ENCODE measurements at places on chromosomes 6 and 20. TPM values are rescaled to one million over a fixed set of nuclear protein-coding genes. Genes with fewer than 3 reads are reported as not detected.

ARHGAP40 gene
- not detected for total RNA-seq

CALHM4 gene
- not detected for total RNA-seq

MTFR2 gene
- not detected for total RNA-seq

SPTLC3 gene
- total RNA-seq: 2.4 TPM

CPNE5 gene
- 0.11 TPM for total RNA-seq

NINL gene
- total RNA-seq: 1.1 TPM

EYS gene
- 0.20 TPM for total RNA-seq

TAGAP gene
- total RNA-seq: 0.25 TPM

ADGRB3 gene
- total RNA-seq: 0.58 TPM

VGLL2 gene
- 27.5 TPM for total RNA-seq

DNA sequence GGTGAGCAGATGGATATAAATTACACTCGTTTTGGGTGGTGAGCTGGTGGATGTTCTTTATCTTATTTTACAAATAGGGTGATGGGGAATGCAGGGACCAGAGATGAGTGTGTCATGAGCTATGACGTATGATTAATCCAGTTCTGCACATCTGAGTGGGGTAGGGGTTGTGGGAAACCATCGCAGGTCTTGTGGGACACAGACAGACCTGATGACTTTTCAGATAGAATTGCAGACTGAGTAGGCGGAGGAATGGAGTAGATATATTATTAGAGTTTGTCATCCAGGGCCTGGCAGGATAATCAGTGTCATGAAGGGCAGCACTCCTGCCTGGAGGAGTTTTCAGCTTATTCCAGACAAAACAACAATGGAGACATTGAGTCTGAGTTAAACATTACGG is 12.9 kb upstream of the DSP start:
- DNase-seq: no peak

DNA sequence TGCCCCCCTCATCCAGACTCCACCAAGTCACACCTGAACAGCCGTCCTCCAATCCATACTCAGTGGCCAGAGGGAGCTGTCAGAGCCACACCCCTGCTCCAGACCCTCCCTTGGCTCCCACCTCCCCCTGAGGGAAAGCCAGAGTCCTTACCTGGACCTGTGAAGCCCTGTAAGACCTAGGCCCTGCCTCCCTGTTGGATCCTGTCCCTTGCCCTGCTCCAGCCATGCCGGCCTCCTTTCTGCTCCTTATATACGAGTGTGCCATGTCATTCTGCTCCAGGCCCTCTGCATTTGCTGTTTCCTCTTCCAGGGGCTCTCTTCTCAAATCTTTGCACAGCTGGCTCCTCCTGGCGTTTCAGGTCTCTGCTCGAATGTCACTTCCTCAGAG is 100.3 kb upstream of the MYL9 start:
- DNase-seq: no peak

DNA sequence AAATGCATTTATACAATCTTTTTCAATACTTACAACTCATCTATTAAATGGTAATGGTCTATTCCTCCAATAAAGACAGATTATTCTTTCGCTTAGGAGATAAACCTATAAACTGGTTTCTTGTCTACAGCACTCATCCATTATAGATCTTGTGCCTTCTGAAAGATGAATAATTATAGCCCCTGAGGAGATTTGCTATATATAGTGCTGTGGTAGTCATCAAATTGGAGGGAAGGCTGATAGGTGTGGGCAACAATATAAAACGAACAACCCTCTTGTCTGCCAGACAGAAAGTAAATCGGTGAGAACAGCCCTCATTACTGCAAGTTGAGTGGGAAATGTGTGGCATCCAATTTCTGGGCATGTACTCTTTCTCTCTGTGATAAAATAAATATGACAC is 292.5 kb upstream of the CNR1 start:
- no peak for DNase-seq

DNA sequence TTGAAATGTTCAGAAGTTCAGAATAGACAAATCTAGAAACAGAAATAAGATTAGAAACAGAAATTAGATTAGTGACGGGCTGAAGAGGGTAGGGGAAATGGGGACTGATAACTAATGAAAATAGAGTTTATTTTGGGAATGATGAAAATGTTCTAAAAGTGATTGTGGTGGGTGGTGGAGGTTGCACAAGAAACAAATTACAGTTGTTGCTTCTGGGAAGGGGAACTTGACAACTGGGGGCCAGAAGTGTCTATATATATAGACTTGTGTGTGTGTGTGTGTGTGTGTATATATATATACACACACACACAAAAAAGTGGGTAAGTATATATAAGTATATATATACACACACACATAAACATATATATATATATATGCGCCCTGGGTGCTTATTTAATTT is 86.5 kb upstream of the RREB1 start:
- DNase-seq: no peak

DNA sequence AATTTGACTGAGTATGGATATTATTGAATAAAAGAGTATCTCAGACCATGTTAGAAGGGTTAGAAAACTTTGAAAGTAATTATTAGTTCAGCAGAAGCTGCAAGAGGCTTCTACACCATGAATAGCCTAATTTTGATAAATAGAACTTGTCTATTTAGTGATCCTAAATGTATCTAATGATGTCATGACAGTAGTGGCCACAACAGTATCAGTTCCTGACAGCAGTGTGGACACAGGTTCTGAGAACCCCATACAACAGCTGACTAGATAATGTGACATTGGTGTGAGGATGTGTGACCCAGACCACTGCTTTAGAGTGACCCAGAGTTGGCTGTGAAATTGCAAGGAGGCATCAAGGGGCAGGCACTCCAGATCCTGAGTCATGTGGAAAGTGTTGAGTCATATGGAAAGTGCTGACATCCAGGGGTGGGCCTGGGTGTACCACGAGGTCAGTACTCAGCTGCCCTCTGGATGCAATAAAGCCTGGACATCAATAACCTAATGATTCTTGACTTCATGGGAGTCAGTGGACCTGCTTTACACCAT is 754.7 kb downstream of the DHX35 start:
- no peak for DNase-seq

GRCh38 chr6:92701425-92702096 is 717.8 kb downstream of the EPHA7 start:
- DNase-seq: no peak

- DNase-seq: no peak
These were observed 68.9 kb downstream of the ZNF217 start for GRCh38 chr20:53524589-53525312.

GRCh38 chr6:97947841-97948240 is 664.8 kb upstream of the MMS22L start:
- DNase-seq: no peak

DNA sequence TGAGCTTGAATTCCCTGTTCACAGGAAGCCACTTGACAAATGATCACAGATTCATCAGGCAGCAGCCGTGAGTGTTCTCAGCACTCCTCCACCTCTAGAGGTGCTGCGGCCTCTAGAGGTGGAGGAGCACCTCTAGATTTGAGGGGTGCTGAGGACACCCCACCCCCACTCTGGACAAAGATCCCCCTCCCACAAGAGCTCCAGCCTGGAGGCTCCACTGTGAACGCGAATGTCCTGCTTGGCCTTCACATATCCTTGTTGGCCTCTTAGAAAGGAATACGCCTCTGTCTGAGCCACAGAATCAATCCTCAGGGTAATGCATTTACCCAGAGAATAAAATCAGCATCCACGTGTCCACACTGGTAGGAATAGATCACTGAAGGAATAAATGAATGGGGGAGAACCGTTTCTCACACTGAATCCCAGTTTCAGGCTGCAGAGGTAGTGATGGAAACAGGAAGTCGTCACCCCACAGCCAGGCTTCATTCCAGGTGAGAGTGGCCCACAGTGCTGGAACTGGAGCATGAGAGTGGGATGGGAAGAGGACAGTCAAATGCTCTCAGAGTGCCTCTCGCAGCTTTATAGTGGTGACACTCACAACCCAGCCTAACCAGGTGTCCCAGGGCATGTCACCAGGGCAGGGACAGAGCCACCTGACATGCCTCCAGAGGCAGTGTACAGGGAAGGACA is 16.6 kb downstream of the NPEPL1 start:
- no peak for DNase-seq

DNA sequence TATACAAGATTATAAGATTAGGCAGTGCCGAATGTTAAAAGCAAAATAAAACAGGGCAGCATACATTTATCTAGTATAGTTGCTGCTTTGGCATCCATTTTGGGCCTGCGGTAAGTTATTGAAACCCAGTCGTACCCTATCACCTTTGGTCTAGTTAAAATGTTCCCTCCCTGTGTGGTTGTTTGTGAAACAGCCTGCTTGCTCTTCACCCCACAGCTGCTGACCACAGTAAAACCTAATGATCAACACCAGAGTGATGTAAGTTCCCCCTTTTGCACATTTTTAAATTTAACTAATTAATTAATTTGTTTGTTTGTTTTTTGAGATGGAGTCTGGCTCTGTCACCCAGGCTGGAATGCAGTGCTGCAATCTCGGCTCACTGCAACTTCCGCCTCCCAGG is 50.3 kb upstream of the TXNDC5 start:
- no peak for DNase-seq

- DNase-seq: no peak
These were observed 37.5 kb upstream of the NOX3 start for GRCh38 chr6:155493026-155493693.

DNA sequence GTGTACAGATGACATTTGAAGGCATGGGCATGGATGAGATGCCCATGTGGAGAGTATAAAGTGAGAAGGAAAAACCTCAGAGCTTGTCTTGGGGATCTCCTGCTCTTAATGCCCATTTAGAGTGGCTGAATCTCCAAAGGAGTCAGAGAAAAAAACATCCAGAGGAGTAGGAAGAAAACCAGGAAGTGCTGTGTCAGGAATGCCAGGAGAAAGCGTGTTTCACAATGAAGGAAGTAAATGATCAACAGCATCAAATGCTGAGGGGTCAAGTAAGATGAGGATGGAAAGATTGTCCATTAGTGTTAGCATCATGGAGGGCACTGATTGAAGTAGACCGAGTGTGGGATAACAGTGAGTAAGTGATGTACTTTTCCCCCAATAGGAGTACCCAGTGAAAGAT is 56.1 kb downstream of the FIG4 start:
- no peak for DNase-seq

DNA sequence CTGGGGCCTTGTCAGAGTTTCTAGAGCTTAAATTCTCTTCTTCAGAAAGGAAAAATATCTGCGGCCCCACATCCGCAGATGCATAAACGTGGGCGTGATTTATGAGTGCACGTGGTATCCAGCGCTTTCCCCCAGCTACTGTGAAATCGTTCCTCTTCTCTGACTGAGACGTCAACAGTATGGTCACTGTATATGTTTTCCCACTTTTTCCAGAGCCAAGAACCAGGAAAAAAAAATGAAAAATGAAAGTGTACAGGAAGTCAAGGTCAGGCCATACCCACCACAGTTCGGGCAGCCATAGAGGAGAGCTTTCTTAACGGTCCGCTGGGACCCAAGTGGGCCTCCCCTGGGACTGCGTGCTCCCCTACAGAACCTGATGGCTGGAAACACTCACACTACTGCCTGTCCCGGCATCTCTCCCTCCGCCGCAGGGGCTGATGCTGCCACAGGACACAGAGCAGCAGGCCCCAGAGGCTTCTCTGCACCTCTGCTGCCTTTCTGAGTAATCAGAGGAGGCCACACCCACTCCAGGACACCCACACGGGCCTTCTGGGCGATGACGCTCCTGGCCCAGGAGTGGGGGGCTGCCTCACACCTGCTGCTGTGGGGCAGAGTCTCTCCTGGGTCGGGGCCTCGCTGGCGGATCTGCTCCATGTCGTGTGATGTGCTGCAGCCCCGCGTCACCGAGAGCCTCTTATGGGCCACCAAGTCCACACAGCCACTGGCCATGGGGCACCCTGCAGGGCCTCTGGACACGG is 16.4 kb upstream of the STX16 start:
- DNase-seq: no peak

DNA sequence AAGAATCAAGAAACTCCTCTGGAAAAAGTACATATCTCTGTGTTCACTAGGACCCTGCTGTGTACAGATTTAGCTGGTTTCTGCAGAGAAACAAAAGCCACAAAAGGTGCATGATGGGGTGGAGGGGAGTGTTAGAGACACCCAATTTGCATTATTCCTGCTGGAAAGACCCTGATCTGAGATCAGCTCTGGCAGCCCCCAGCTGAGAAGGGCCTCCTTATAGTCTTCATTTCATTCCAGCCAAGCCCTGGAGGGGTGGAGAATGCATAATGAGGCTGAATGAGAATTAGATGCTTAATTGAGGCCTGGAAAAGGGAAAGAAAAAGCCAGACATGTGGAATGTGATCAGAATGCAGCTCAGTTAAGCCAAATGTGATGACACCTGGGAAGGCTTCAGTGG is 545.6 kb downstream of the KIF16B start:
- no peak for DNase-seq

DNA sequence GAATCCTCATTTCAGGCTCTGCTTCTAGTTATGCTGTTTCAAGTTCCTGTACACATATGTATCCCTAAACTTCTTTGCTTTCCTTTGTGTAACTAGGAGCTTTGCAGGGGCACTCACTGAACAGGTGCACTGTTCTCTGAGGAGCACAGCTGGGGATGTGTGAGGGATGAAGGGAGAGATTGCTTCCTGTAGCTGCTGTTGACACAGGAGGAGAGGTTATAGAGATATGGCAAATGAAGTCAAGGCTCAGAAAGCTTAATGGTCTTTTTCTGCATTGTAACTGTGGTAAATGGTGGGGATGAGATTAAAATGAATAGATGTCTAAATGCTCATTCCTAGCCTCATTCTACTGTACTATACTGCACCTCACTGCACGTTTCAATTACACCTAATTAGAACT is 454.3 kb downstream of the BTBD3 start:
- no peak for DNase-seq

DNA sequence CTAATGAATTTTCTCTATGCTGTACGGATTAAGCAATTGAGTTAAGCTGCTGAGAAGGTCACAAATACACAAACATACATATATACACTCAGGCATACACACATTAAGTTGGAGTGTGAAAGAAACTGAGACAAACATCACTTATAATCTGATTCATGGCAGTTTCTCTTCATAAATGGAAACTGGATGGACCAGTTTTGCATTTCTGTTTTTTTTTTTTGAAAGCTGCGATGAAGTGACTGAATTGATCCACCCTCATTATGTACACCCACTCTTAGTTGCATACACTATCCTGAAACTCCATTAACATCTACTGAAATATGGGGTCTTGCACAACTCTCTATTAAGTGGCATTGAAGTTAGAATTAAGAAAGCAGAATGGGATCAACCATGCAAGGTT is 32.9 kb upstream of the TENT5A start:
- no peak for DNase-seq

- no peak for DNase-seq
These were observed 105.8 kb upstream of the NOX3 start for GRCh38 chr6:155561257-155561965.

DNA sequence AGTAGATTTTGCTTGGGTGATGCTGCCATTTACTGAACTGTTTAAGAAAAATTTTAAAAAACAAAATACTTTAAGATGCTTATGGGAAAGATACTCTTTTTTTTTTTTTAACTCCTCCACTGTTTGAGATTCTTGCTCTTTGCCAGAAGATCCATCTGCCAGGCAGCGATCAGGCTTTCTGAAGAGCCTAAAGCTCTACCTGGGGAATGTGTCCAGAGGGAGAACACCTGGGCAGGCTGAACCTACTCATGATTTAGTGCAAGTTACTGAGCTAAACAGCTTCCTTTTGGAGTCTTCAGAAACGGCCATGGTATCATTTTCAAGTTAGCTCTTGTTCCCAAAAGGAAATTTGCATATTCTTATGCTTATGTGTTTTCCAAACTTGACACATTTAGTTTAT is 23.5 kb upstream of the MLIP start:
- no peak for DNase-seq

Measured in gastrocnemius medialis (tissue), 4 donors.